ENCODE measurements at places on chromosomes 12 and 14. TPM values are rescaled to one million over a fixed set of nuclear protein-coding genes. Genes with fewer than 3 reads are reported as not detected.

TCTN2 gene
- total RNA-seq, result 12.3 TPM

RNASE7 gene
- total RNA-seq, result not detected

KRT6C gene
- not detected for total RNA-seq

- DNase-seq, result no peak
These were observed 112.3 kb upstream of the PRMT8 start for GRCh38 chr12:3378655-3379054.

- no peak for DNase-seq
These were observed 1.2 kb upstream of the NOP2 start for GRCh38 chr12:6569312-6569711.
